ENCODE measurements at places on chromosomes 11 and 22.

DNA sequence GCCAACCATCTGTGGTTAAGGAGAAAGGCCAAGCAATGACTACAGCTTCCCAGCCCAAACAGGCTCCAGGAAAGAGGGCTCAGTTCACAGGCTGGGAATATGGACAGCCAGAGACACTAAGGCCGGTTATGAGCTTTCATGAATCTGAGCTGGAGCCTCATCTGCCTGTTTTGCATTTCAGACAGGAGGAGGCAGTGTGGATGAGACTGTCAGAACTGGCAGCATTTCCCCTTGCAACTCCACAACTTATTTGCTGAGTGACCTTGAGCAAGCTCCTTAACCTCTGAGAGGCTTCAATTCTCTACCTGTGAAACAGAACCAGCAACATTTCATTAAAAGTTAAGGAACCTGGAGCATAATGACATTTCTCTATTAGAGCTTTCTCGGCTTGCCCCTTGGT, 264.0 kb downstream of the ETS1 start:
- DNase-seq, result peak; percentile 4

DNA sequence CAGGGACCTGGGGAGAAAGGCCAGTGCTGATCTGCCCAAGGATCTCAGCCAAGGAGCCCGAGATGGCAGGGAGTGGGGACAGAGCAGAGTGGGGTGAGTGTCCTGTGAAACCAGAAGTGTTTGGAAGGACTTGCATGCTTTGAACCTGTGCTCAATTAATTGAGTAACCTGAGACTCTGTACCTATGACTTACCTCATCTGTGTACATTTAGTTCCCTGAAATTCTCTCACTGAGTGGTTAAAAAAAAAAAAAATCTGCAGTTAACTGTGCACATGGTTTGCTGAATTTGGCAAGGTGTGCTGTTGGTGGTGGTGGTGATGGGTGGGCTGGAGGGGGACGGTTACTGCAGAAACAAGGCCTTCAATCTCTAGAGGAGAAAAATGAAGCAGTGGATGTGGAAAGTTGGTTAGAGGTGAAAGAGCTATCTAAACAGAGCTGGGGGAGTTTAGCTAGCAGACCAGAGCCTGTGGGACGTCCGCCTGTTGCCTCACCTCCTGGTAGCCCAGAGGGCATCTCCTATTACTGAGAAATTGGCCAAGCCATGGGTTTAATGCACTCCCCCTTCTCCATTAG, 8.3 kb upstream of the SORL1-AS1 start:
- DNase-seq, result no peak

- DNase-seq, result no peak
Observed at GRCh38 chr11:131671734-131672133, 301.3 kb downstream of the NTM start.

- no peak for DNase-seq
Observed at GRCh38 chr11:34975482-34975881, 59.1 kb downstream of the PDHX start.

GRCh38 chr11:95920460-95921105, 3.3 kb downstream of the MTMR2 start:
- no peak for DNase-seq

DNA sequence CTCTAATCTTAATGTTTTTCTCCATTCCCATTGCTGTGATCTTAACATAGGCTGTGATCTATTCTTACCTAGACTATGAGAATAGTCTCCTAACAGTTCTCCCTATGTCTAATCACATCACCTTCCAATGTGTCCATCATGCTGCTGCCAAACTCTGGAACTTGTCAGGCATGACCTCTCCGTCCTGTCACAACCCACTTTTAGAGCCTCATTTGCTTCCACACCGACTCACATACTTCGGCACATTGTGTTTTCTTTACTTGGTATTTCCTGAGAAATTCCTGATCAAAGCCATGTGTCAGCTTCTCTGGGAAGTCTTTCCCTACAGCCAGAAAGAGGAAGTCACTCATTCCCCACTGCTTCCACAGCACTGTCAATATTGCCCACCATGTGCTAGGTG, 40.5 kb upstream of the BIRC3 start:
- DNase-seq, result no peak

GRCh38 chr11:64566042-64566914, 24.7 kb upstream of the SLC22A12 start:
- no peak for DNase-seq

GRCh38 chr11:119371778-119372182, 9.7 kb downstream of the USP2 start:
- peak; percentile 14 for DNase-seq

GRCh38 chr22:44582016-44582415, 84.0 kb upstream of the RTL6 start:
- DNase-seq, result no peak

DNA sequence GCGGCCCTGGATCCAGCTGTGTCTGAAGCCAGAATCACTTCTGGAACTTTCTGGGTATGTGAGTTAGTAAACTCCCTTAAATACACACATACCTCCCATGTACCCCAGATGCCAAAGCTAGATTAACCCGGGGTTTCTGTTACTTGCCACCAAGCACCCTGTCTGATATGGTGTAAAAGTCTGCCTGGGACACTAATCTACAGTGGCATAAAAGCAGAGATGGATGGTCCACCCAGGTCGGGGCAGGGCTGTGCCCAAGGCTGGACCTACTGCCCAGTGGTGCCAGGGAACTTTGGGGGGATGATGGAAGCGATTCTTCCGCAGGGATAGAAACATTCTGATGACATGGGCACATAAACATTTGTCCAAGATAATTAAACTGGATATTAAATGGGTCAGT, 12.7 kb downstream of the MRGPRF start:
- DNase-seq, result no peak

- DNase-seq, result no peak
Observed at GRCh38 chr11:134683860-134684259, 271.8 kb upstream of the B3GAT1 start.

DNA sequence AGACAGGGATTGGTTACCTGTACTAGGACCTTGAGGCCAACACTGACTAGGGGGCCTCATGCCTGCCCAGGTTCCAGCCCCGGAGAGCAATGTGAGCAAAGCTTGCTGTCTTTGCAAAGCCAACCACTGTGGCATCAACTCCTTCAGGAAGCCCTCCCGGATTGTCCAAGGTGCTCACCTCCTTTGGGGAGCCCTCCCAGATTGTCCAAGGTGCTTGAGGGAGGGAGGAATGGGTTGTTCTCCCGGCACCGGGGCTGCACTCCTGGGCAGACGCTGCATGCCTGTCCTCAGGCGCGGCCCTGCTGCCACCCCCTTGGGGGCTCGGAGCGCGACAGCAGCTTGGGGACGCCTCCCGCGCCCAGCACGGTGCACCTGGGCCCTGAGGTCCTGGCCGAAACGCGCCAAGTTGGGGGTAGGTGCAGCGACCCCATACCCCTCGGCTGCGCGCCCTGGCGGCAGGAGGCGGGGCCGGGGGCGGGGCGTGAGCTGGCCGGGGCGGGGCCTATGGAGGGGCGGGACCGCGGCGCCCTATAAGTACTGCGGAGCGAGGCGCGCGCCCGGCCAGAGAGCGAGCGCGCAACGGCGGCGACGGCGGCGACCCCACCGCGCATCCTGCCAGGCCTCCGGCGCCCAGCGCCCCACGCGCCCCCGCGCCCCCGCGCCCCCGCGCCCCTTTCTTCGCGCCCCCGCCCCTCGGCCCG, at the start of gene CD81:
Gene CD81 (plus strand): TSS at position 560 of the 701 bp plus-strand sequence. CDS start 240 bp downstream, outside the sequence.
- peak; percentile 10 for DNase-seq

DNA sequence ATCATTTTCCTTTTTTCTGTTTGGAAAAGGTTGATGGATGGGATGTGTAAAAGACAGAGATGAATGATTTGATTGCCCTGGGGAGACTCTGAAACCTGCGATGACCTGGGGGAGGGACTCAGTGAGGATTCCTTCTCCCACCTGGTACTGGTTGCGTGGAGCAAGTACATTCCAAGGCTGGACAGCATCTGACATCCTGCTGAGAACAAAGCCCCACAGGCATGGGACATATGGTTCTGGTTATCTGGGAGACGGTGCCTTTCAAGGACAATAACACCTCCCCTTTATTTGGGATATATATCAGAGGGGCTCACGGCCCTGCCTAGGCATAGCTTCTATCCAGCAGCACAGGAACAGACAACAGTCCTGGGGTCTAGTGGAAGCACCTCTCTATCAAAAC, 527.8 kb downstream of the METTL15 start:
- DNase-seq, result no peak

- peak; percentile 81 for DNase-seq
Observed at GRCh38 chr22:49936018-49936972, 17.9 kb downstream of the CRELD2 start.

DNA sequence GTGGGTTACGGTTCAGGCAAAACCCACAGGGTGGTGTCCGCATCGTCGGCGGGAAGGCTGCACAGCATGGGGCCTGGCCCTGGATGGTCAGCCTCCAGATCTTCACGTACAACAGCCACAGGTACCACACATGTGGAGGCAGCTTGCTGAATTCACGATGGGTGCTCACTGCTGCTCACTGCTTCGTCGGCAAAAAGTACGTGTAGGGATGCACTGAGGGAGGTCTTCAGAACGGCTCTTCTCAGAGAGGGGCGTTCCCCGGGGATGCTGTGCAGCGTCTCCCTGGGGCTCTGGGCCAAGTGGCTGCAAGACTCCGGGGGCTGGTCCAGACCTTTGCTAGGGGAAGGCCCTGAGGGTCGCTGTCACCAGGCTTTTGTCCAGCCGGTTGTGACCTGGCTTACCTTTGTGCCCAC, 1.3 kb downstream of the ACR start:
- no peak for DNase-seq

DNA sequence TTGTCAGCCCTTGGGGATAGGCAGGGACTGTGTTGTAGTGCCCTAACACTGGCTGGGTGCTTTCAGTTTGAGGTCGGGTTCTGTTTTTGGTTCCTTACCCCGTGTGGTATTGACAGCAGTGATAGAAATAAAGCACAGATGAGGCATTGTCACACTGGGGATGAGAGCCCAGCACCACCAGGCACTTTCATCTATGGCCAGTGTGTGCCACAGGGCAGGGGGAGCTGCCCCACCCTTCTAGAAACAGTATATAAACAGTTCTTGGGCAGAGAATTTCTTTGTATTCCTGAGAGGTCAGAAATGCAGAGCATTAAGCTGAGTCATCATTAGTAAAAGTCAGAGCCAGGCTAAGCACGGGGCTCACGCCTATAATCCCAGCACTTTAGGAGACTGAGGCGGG, 23.1 kb upstream of the CDC42EP2 start:
- no peak for DNase-seq

DNA sequence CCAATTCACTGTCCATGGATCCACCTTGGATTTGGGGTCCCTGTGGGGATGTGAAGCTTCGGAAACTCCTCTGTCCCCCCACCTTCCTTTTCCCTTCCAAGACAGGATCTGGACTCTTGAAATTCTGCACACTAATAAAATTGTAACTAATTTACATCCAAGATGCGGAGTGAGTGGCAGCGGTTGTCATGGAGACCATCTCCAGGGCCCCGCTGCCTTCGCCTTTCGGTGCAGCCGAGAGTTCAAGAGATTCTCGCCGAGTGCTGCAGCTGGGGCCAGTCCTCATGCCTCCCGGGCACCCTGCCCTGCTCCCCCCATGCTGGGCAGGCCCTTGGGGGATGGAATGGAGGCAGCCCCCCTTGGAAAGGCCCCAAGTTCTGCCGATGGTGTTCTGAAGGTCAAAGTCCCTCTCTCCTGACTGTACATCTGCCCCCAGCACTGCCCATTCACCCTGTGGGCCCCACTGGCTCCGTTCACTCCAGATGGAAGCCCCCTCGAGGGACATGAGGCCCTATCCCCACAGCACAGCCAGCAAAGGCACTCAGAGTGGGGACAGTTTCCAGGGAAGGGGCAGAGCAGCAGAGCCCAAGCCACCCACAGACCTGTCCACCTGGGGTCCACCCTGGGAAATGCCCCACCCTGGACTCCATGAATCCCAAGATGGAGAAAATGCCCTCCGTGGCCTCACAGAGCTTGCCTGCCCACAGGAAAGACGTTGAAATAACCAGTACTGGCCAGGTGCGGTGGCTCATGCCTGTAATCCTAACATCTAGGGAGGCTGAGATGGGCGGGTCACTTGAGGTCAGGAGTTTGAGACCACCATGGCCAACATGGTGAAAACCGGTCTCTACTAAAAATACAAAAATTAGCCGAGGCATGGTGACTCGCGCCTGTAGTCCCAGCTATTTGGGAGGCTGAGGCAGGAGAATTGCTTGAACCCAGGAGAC, 25.9 kb downstream of the IGLL1 start:
- DNase-seq, result no peak

DNA sequence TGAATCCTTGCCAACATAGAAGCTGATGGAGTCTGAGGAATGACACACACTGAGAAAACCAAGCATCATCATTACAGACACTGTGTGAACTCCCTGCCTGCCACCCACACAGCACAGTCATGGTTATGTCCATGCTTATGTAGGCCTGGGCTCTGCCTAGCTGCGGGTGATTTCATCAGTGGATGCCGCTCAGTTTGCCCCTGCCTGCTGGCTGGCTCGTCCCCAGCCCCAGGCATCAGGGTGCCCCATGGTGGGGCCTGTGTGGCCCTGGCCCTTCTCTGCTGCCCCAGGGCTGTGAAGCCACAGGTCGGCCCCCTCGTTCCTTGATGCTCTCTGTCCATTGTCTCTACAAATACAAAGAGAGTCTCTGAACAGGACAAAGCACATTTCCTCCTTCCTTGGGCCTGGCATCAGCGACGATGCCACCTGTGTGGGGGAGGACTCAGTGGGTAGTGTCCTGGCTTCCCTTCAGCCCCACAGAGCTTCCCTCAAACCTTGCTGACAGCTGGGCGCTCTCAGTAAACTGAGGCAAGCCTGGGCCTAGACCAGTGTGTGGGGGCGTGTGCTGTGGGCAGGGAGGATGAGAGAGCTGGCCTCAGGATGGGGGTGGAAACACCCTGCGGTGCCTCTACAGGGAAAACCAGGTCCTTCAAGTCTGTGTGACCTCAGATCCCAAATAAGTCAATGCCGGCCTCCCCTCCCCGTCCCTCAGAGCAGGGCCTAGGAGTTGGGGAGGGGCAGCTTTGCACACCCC, 20.0 kb upstream of the TUB start:
- no peak for DNase-seq

- DNase-seq, result no peak
Observed at GRCh38 chr11:1113405-1114201, 38.9 kb downstream of the MUC2 start.

- no peak for DNase-seq
Observed at GRCh38 chr22:19620742-19621371, 93.4 kb upstream of the SEPTIN5 start.

DNA sequence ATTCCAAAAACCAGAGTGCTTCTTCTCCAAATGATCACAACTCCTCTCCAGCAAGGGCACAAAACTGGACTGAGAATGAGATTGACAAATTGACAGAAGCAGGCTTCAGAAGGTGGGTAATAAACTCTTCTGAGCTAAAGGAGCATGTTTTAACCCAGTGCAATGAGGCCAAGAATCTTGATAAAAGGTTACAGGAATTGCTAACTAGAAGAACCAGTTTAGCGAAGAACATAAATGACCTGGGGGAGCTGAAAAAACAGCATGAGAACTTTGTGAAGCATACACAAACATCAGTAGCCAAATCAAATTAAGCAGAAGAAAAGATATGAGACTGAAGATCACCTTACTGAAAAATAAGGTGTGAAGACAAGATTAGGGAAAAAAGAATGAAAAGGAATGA, 15.5 kb downstream of the OR52M1 start:
- DNase-seq, result no peak

GRCh38 chr11:31484497-31484896, 24.9 kb downstream of the IMMP1L start:
- no peak for DNase-seq
